Neural crest cell (in vitro differentiated cells): ENCODE measurements at places on chromosomes 2 and 18.

GRCh38 chr18:48908916-48909315 is 41.8 kb downstream of the SMAD7 start:
- DNase-seq, result no peak

DNA sequence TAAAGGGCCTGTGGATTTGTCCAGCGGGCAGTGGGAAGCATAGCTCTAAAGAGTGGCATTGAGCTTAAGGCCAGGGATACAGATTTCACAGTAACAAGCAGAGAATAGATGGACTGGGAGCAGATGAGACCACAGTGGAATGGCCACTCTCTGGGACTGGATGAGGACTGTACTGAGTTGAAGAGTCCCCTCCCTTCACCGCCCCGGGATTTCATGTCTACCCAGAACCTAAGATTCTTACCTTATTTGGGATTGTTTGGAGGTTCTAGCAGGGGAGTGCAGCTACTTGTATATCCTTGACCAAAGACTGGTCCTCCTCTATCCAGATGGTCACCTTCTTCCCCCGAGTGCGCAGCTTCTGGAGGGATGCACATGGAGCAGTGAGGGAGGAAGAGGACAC is 28.0 kb upstream of the EFEMP1 start:
- DNase-seq, result no peak

DNA sequence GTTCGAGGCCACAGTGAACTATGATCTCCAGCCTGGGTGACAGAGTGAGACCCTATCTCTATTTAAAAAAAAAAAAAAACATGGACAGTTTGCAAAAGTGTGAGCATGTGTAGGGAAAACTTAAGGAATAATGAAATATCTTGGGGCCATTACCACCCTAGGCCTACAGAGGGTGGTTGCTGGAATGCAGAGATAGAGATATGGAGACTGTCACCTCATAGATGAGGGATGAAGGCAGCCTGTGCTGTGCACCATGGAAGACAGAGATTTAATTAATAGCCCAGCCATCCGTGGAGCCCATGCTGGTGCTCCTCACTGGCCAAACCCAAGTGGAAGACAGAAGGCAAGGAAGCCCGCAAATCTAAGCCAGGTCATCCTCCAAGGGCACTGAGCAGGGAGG is 16.6 kb upstream of the CEP68 start:
- no peak for DNase-seq

- no peak for DNase-seq
These were observed 142.5 kb downstream of the CDH19 start for GRCh38 chr18:66461344-66461743.

DNA sequence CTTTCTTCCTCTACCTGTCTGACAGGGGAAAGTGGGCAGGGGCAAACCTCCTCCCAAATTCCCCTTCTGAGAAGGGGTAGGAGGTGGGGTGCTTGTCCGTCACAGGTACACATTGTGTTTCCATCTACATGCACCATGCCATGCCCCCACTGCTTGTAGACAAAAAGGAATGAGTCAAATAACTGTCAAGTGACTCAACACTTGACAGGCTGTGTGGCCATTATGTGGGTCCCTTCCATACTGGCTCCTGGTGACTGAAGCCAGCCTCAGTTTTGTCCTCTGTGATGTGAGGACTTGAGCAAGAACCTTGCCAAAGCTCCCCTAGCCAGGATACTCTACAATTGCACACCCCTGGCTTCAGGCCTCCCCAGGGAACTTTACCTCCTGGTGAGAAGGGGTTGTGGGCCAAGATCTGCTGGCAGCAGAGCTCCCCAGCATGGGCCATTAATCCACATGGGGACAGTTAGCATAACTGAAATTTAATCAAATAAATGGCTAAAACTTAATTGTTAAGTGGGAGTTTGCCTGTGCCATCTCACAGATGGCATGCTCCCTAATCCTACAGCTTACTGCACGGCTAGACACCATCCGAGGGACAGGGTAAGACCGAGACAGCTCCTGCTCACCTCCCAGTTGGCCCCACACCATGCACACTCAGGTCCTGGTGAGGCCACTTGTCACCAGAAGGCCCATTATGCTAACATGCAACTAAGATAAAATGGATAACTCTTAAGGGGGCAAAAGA is 140.2 kb downstream of the BCL11A start:
- DNase-seq, result no peak

GRCh38 chr2:182845794-182846417 is 20.5 kb downstream of the FRZB start:
- no peak for DNase-seq

- DNase-seq, result no peak
These were observed 11.1 kb upstream of the EVA1A start for GRCh38 chr2:75571730-75572430.

DNA sequence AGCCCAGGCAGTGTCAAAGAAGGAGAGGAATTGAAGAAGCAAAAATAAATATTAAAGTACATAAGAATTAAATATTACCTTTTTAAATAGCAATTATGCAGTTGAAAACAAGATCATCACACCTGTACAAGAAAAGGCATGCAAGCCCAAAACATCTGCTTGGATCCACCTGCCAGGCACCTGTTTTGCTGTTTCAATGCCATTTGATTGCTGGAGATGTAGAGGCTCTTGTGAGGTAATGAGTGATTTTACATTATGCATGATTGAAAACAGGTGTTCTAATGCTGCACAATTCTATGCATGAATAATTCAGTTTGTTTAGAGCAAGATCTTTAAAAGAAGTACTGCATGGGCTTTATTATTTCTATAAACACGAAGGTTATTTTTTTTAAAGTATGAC is 700.6 kb upstream of the ZEB2 start:
- no peak for DNase-seq

- DNase-seq, result no peak
These were observed 48.2 kb upstream of the CTAGE1 start for GRCh38 chr18:22465859-22466457.

DNA sequence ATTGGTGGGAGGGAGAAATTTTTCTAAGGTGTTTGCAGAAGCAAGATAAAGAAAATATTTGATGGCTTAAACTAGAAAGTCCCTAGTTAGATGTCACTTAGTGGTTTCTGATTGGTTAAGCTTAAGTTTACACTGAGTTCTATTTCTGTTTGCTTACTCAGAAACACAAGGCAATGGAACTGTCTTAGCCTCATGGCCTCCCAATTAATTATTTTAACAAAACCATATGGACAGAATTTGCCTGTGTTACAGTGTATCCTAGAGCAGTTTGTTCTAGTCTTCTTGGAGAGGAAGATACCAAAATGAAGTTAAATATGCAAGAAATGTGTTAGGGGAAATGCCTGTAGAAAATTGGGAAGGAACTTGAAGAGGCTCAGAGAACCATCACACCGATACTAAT is 4.6 kb upstream of the IMPACT start:
- DNase-seq, result no peak

GRCh38 chr2:216283038-216283900 is 89.0 kb downstream of the MARCHF4 start:
- DNase-seq, result peak; percentile 22

- DNase-seq, result no peak
These were observed 134.3 kb downstream of the MEP1B start for GRCh38 chr18:32324181-32324580.

- no peak for DNase-seq
These were observed 372.2 kb upstream of the HS6ST1 start for GRCh38 chr2:128690869-128691268.

DNA sequence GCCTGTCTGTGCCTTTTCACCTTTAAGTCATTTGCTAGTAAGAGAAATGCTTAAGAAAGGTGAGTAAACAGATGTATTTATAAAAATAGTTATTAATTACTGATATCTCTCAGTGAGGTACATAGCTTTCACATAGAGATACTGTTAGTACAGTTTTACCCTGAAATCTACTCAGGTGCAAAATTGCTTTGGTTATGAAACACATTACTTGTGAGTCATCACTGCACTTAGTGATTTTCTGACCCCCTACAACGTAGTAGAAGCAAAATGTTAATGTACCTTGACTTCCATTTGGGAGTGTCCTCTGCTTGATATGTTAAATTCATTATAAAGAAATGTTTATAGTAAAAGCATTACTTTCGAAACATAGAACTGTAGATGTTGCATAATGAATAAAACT is 6.5 kb downstream of the GLS start:
- DNase-seq, result no peak

GRCh38 chr2:46194856-46195255 is 102.4 kb upstream of the EPAS1 start:
- DNase-seq, result no peak

DNA sequence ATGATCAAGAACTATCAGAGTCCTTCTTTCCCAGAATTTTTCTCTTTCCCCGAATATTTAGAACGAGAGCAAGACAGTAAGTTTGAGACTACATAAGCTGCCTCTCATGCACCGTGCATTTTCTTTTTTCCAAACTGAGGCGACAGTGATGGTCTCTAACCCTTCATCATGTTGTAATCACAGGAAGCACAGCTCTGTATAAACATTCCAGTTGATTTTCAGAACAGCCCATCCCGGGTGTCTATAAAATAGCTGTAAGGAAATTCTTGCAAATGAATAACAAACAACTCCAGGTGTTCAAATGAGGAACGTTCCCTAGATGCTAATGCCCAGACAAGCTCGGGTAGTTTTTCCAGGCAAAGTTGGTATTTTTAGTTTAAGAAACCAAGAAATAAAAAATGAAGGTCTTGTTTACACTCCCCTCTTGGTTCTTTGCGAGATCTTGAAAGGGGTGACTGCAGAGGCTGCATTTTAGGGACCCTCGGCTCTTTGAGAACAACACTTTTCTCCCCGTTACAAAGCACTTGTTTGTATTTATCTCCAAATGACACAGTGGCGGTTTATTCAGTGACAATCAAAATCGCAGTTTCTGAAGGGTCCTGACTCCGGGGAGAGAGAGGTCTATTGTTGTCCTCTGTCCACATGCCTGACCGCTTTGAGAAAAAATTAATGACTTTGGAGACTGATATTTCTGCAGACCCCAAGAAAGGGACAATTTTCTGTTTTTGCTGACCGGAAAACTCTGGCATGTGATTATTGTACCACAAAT is 101.1 kb upstream of the NCK2 start:
- no peak for DNase-seq

DNA sequence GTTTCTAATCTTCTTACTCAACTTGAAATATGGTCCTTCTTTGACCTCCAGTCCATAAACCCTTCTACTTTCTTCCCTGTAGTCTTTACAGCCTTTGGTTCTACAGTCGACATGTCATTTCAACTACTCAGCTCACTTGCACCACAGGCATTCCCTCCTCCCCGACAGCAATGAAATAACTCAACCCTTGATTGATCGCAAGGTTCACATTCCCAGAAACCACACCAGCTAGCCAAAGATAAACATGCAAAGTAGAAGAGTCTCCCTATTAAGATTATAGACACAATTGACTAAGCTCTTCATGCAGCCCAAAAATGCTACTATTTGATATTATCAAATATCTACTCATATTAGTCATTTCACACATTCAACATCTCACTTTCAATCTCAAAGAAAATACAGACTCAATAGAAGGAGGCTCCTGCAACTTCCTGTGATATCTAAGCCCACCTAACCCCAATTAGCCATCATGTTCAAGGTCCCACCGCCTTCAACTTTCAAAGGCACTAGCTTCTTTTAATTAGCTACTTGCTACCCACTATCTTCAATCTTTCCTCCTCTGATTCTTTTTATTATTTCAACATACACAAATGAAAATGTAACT is 50.8 kb downstream of the RTTN start:
- no peak for DNase-seq

- no peak for DNase-seq
These were observed 5.0 kb upstream of the CIDEA start for GRCh38 chr18:12248926-12249720.

GRCh38 chr18:21805771-21806366 is 65.3 kb downstream of the MIB1 start:
- DNase-seq, result no peak

DNA sequence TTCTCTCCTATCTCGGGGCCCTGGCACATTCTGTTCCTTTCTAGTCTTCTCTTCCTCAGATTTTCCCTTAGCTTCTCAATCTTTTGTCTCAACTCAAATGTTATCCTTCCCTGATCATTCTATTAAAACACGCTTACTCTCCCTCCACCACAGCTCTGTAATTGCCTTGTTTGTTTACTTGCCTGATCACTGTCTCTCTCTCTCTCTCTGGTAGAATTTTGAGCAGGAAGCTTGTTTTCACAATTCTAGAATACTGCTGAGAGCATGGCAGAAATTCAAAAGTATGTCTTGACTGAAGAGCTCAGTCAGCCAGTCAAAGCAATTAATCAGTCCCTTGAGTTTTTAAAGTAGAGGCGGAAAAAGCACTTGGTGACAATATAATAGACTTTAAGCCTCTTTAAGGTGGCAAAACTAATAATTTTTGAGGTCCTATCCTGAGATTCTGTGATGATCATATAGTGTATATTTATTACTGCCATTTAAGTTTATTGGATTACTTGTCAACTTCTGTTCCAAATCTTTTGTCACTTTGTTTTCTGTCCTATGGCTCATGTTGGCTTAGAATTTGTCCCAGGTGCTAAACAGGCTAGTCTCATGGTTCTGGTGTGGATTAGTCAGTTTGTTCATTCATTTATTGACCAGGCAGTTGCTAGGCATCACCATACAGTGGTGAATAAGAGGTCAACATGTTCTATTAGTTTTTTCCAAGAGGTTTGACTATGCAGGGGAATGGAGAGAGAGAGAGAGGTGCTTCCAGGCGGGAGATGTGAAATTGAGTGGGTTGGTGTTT is 2.3 kb downstream of the PSMD1 start:
- DNase-seq, result no peak

- DNase-seq, result no peak
These were observed 1.0 kb upstream of the HJURP start for GRCh38 chr2:233855345-233855744.

GRCh38 chr18:10558243-10558966 is 32.6 kb downstream of the NAPG start:
- DNase-seq, result no peak

GRCh38 chr2:38277245-38278116 is 99.6 kb downstream of the ATL2 start:
- no peak for DNase-seq

GRCh38 chr18:59301929-59302328 is 16.5 kb downstream of the CPLX4 start:
- DNase-seq, result no peak

GRCh38 chr18:10421859-10422258 is 32.6 kb upstream of the APCDD1 start:
- no peak for DNase-seq

GRCh38 chr2:45223531-45223930 is 214.3 kb upstream of the SIX2 start:
- DNase-seq, result no peak

DNA sequence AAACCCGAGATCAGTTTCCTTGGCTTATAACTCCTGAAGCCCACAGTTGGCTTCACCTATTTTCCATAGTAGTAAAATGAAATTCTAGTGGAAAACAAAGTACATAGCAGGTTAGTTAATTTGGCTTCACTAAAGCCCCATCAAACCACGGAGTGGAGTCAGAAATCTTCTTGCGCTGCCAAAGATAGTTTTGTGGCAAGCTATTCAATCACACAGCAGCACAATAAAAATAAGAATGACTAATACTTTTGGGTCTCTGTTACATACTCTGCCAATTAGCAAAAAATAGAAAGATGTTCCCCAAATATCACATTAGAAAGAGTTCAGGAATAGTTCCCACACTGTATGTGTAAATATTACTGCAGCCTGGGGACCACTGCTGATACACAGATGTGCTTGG is 175.2 kb upstream of the NOL4 start:
- DNase-seq, result no peak
